ENCODE measurements at places on chromosomes 7 and 10.

DNA sequence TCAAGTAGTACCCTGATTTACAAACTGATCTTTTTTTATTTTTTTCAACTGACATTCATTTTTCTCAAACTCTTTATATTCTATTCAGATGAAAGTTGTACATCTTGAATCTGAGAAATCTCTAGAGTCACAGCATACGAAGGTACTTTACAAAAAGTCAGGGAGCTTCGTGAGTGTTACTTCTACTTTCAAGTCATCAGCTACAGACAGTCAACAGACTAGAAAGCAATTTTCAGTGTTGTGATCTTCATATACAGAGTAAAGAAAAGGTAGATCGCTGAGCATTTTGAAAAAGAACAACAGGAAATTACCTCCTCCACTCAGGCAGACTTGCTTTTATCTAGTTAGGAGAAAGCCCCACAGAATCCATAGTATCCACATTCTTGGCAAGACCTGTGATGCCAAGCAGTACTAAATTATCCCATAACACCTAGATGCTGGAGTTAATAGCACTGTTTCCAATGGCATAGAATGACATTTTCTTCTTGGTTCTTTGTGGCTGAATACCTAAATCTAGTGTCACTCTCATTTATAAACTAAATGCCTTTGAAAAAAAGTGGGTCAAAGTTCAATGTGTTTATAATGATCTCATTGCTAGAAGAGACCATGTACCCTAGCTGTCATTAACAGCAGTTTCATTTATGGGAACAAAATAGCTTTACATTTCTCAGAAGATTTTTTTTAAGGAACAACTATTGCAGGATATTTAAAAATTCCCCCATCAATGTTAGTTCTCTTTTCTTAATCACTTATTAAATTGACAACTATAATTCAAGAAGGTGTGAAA is 12.0 kb upstream of the ZNF800 start:
- peak; percentile 6 for DNase-seq

DNA sequence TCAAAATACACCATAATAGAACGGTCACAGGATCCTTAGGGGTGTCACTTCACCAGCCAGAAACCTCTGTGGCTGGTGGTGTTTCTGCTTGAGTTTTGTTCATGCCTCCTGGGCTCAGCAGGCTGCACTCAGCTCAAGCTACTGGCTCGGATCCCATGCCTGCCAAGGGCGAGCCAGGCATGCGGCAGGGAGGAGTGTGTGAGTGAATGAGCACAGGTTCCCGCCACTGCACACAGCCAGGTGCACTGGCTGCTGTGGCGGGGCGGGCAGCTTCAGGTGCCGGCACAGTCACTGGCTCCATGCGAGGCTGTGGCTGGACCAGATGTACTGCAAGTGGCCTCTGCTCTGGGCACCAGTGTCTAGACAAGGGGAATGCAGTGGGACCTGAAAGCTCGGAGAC is 29.5 kb downstream of the CLDN12 start:
- no peak for DNase-seq

- DNase-seq = no peak
These were observed 108.8 kb upstream of the GSDME start for GRCh38 chr7:24866004-24866615.

DNA sequence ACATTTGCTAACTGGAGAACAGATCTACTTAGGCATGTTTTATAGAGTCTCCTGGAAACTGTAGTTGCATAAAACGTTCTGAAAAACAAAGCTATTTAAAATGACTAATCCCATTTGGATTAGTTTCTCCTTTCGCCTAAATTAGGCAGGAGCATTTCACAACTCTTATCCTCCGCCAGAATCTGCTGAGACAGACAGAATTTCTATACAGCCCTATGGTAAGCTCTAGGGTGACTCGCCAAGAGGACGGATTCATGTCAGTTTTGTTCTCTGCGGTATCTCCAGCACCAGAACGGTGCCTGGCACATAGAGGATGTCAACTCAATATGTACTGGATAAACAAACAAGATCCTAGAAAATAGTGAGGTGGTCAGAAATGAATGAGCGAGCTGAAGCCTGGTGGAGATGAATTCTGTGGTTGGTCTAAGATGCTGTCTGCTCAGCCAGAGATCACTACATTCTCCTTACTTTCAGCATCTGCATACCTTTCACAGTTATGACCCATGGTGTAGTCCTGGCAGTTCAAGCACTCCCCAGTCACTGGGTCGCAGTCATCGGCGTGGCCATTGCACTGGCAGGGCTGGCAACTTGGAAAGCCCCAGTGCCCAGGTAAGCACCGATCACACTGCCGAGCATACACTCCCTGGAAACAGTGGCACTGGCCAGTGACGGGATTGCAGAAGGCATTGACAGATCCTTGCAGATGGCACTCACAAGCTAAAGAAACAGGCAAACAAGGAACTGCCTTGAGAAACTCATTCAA is 44.0 kb downstream of the LAMB1 start:
- DNase-seq = peak; percentile 75

- DNase-seq = peak; percentile 83
These were observed 26.4 kb downstream of the YAE1 start for GRCh38 chr7:39592586-39592985.

Measured in suppressor macrophage (primary cell).